ENCODE measurements at places on chromosomes 7 and 10. TPM values are rescaled to one million over a fixed set of nuclear protein-coding genes. Genes with fewer than 3 reads are reported as not detected.

Gene SFTPA2
- polyA plus RNA-seq = 22,611 TPM

Gene UCMA
- polyA plus RNA-seq = not detected

Gene AGMO
- polyA plus RNA-seq = 0.04 TPM

Gene GHRHR
- polyA plus RNA-seq = 0.38 TPM

Gene CYP2W1
- 0.05 TPM for polyA plus RNA-seq

Gene EIF3B
- 82.5 TPM for polyA plus RNA-seq

Gene GIMAP7
- polyA plus RNA-seq = 39.8 TPM

Gene CFAP58
- 1.4 TPM for polyA plus RNA-seq

Gene HHEX
- 18.6 TPM for polyA plus RNA-seq

Gene AMPH
- 0.18 TPM for polyA plus RNA-seq

Gene CALML5
- polyA plus RNA-seq = not detected

- DNase-seq = no peak
Observed at GRCh38 chr7:107809179-107809578, 6.2 kb upstream of the SLC26A3 start.

DNA sequence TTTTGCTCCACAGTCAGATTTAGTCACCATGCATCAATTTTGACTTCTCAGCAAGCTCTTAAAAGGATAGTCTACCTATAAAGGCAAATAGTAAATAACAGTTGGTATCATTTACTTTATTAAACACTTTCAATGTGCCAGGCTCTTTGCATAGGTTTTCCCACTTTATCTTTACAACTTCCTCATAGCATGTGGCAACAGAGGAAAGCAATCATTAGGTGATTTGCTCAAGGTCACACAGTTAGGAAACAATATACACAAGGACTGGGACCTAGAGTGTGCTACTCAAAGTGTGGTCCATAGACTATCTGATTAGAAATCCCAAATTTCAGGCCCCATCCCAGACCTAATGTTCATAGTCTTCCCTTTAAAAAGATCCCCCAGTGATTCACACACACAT is 212.3 kb downstream of the MTERF1 start:
- no peak for DNase-seq

DNA sequence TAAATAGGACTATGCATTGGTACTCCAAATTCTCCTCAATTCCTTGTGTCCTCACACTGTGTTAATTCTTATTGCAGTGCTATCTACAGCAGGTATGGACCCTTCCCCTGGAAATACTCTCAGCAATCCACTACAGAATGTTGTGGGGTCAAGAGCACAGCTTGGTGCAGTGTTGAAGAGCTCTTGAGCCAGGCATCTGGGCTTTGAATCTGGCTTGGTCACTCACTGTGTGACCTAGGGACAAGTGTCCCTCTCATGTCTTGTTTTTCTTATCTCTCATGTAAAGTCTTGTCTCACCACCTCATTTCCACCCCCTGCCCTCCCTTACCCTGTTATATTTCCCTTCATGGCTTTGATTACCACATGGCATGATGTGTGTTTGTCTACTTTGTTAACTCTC is 159.4 kb downstream of the RNLS start:
- no peak for DNase-seq

GRCh38 chr10:118499186-118499585 is 96.3 kb downstream of the PRLHR start:
- no peak for DNase-seq

GRCh38 chr10:15462253-15462897 is 91.3 kb upstream of the FAM171A1 start:
- peak; percentile 53 for DNase-seq

GRCh38 chr10:99431190-99431760 is 851 bp upstream of the GOT1 start:
- peak; percentile 52 for DNase-seq

DNA sequence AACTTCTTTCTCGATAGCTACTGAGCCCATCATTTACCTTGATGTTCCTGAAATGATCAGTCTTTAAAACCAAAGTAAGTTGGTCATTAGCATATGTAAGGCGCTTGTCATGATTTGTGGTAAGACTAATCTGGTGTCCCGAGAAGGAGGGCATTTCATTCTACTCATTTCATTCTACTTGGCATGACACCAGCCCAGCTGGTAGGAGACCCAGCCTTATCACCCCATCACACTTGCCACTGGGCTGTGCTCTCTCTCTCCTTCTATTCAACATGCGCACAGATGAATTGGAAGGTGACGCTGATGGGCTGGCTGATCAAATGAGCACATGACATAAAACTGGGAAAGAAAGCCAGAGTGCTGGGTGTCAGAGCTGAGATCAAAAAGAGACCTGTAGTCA is 65.7 kb downstream of the CRTAC1 start:
- DNase-seq = no peak

GRCh38 chr7:149414745-149415390 is 46.0 kb downstream of the ZNF777 start:
- DNase-seq = peak; percentile 76

DNA sequence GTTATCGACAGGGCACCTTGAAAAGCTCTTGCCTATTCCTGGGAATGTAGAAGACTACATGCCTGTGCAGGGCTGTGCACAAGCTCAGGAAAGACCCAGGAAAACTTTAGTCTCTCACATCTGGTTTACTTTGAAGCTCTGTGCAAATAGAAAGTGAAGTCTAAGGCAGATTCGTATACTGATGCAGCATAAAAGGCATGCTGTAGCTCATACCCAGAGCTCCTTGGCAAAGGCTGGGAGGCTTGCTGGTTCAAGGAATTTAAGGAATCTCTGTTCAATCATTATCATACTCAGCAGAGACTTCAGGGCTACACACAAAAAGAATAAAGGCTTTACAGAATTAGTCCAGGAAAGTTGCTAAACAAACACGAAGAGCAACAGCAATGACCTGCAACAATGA is 192.0 kb downstream of the OTUD1 start:
- no peak for DNase-seq

DNA sequence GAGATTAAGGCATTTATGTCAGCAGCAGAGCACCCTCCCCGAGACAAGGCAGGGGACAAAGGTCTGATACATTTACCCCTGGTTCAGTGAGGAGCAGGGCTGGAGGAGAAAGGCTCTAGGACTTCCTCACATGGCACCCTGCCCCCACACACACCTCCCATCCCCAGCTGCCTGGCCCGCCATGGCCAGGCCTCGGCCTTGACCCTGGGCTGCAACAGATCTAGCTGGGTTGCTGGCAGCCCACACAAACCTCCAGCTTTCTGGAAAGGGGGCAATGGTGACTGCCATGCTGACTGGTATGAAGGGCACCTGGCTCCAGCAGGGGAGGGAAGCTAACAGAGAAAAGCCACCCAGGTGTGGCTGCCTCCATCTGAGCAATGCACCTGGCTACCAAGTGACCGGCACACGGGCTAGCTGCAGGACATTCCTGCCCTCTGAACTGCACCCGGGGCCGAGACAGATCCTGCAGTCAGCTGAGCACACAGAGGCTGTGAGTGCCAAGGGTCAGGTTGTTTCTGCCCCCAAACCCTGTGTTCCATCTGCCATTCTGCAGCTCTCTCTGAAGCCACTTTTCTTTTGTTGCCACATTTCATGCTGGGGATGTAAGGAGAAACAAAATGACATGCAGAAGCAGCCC is 85.8 kb upstream of the LRRC18 start:
- no peak for DNase-seq

GRCh38 chr7:111029141-111029572 is 61.8 kb upstream of the LRRN3 start:
- no peak for DNase-seq

GRCh38 chr7:102024769-102025391 is 207.5 kb downstream of the CUX1 start:
- DNase-seq = no peak

DNA sequence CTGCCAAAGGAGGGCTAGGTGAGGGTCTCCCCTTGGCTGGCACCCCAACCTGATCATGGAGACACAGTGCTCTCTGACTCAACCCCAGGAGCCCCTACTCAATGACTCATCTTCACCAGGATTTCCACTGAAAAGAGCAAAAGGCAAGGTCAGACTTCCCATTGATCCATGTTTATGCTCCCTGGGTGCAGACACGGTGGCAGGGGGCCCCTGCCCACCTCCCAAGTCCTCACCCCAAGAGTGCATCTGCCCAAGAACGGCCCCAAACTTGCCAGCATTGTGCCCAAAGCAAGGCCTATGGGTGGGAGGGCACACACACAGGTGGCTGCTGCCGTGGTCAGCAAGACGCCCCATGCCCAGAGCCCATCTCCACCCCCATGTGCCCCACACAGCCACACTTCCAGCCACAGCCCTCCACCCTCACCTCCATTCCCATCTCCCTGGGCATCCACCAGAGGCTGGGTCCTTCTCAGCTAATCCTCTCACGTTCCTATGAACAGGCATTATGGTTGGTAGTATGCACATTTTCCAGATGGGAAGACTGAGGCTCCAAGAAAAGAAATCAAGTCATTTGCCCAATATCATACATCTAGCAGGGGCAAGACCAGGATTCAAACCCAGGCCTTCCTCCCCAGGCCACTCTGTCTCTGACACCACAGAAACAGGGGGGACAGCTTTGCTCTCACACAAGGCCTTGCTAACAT is 31.3 kb downstream of the FAM53B start:
- no peak for DNase-seq

GRCh38 chr10:72122221-72122620 is 33.9 kb upstream of the SPOCK2 start:
- DNase-seq = no peak

DNA sequence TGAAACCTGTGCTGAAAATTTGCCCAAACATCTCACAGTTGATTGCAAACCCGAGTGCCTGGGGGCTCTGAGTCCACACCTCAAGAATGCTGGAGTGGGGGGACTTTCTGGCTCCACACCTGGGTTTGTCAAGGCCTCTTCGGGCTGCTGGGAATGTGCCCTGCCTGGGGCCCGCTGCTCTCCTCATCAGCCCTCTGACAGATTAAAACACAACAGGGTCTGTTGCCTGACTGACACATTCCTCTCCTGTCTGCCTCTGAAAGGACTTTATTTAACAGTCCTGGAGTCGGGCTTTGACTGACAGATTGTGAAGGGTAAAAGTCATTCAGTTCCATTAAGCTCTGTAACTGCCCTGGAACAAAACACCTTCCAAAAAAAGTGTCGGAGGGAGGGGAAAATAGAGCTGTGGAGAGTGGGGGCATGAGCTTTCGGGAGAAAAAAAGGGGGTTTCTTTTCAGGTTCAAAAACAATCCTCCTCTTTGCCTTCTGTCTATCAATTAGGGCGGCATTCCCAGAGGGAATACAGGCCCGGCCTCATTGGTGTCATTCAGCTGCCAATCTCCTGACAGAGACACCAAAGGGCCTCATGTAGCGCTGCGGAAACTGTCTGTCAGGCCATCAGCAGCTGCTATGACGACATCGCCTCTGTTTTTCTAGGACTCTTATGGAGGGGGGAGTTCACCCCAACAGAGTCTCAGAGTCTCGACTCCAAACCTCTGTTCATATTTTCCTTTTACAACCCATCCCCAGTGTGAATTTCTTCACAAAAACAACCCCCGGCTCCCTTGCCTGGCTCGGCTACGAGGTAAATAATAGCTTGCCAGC is 398.8 kb upstream of the NFE2L3 start:
- peak; percentile 44 for DNase-seq

GRCh38 chr10:121092720-121093095 is 241.5 kb downstream of the WDR11 start:
- DNase-seq = peak; percentile 74

DNA sequence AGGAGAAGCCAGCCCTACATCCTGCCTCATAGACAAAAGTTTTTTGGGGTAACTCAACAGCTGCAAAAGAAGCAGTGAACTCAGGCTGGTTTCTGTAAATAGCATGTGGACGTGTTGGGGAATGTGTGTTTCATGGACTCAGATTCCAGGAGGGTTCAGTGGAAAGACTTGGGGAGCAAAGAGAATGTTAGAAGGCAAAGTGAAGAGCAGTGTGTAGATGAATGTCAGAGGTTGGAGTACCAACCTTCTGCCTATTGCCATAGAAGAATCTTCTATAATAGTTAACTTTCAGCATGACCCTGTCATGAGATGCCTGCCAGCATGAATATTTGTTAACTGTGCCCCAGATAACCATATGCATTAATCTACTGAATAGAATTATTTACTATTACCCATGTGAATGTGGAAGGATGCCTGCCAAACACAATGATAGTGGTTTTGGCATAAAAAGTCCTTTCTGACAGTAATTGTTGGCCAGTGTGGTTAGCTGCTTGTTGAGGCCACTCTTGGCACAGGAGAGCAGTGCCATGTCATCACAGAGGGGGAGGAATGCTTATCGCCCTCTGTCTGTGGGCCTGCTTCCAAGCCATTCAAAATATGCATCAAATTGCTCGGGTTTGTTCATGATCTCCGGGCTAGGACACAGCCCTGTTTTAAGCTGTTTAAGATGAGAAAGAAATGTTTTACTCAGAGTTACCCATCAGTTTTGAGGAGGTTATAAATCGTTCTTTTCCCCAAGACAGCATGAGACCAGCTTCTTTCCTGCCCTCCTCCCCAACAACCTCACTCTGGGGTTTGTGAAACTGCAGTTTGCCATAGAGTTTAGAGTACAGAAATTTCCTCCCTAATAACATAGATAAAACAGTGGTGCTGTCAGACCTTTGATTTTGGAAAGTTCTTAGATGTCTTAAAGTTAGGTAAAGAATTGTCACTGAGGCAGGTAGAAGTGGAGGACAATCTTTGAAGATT is 165.3 kb downstream of the WNT2 start:
- peak; percentile 85 for DNase-seq

GRCh38 chr10:72171175-72171630 is 44.6 kb upstream of the ANAPC16 start:
- DNase-seq = no peak

DNA sequence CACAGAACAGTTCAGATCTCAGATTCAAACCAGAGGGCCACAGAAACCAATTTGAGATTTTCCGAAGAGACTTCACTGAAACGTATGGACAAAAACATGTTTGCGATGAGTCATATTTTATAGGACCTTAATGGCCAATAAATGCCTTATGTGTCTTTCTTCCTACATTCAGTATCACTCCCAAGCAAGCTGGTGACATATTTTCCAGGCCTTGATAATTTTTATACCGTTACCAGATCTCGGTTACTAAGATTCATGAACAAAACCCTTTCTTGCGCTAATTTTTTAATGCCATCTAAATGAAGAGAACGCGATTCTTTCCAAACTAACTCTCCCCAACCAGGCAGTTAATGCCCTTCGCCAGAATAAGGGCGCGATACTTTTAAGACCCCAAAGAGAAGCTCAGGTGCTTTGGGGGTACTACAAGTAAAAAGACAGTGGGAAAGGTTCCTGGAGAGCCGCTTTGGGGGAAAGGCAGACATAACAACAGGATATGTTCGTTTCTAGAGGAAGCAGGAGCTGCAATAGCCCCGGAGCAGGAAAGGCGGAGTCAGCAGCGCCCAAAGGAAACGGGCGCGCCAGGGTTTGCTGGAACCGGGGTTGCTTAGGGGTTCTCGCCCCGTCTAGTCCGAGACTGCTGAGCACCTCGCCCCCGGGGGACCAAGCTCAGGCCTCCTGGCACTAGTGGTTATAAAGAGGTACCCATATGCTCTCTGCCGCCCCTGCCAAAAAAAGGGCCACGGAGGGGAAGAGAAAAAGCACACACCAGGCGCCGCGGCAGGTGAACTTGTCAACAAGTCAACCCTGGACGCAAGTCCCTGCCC is 884 bp downstream of the ICA1 start:
- peak; percentile 40 for DNase-seq

Measured in lung (tissue), 17 donors.